ENCODE measurements at places on chromosomes 1 and 21.
A peak's percentile ranks its signal among the peaks of the same experiment; 100 is the strongest.

- DNase-seq, result no peak
These were observed 13.7 kb downstream of the GLIS1 start for GRCh38 chr1:53725238-53725689.

DNA sequence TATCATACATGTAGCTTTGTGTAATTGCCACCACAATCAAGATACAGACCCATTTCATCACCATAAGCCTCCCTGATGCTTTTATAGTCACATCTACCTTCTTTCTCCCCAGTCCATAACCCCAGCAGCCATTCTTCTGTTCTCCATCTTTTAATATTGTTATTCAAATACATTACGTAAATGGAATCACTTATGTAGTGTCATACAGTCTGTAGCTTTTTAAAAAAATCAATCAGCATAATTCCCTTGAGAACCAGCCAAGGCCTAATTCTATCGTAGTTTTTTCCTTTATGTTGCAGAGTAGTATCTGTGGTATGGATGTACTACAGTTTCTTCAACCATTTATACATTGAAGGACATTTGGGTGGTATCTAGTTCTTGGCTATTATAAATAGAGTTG is 31.6 kb upstream of the WDR26 start:
- DNase-seq, result no peak

DNA sequence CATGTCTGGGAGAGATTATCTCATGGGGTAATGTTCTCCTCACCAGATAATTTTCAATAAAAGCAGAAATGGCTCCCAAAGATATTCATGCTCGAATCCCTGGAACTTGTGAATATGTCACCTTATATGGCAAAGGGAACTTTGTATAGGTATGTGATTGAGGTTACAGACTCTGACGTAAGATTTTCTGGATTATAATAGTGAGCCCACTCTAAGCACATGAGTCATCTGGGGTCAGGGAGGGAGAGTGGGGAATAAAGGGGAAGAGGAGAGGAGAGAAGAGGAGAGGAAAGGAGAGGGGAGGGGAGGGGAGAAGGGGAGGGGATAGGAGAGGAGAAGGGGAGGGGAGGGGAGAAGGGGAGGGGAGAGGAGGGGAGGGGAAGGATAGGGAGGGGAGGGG is 1193.9 kb downstream of the PLA2G4A start:
- DNase-seq, result no peak

GRCh38 chr1:207987164-207987563 is 76.2 kb upstream of the CD34 start:
- no peak for DNase-seq

DNA sequence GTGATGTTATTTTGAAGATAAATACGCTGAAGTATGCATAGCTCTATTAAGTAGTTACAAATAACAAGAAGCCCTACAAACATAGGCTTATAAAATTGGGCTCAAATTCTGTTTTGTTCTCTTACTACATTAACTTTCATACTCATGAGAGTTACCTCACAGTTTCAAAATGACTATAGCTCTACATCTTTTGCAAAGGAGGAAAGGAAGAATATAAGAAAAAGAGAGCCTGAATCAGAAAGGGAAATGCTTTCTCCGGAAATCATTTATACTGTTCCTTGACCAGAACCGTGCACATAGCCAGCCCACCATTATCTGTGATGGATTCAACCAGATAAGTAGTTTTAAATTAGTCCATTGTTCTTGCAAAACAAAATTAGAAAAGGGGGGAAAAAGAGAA is 1252.1 kb downstream of the NCAM2 start:
- no peak for DNase-seq

GRCh38 chr1:19643602-19644394 is at the start of gene NBL1:
TSS of gene NBL1 (plus strand) at chr1:19644311. CDS start at chr1:19655031, 10,720 bp downstream.
- DNase-seq, result peak; percentile 80

DNA sequence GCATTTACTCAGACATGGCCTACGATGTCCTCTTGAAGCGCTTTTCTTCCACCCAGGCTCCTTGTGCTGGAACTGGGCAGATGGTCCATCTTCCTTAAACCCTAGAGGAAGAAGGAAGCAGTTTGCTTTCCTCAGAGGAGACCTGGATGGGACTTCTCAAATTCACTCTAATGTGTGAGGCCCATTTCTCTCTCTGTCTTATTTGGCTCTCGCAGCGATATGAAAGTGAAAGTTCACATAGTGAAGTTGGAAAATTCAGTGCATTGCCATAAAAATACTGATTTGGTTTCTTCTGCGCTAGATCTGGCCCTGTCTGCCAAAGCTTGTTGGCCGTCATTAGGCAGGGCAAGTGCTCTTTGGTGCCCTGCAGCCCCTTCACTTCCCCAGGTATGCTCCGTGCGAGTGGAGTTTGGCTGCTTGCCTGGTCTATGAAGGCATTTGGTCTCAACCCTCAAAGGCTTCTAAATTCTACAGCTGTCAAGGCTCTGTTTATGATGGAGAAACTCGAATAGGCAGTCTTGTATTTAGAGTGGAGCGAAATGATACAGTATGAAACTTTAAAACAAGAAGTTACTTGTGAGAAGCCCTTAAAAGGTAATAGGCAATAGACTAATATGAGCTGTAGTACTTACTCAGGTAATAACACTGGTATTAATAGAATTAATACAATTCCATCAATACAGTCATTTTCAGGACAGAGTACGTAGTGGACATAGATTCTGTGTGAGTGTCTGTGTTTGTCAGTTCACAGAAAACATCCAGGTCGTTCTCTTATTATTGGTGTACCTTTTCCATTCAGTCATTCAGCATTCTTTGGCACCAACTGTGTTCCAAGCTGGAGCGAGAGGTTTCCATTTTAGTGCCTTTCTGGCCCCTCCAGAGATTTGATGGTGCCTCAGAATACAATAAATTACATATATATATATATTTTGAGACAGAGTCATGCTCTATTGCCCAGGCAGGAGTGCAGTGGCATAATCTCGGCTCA is 20.5 kb downstream of the SZRD1 start:
- DNase-seq, result no peak

GRCh38 chr1:201346337-201346939 is 31.0 kb downstream of the TNNT2 start:
- DNase-seq, result no peak

GRCh38 chr1:4658643-4659628 is 4.5 kb downstream of the AJAP1 start:
- DNase-seq, result no peak

GRCh38 chr21:28943631-28944030 is 49.0 kb downstream of the LTN1 start:
- no peak for DNase-seq

GRCh38 chr1:206506405-206507283 is 687 bp upstream of the RASSF5 start:
- no peak for DNase-seq

DNA sequence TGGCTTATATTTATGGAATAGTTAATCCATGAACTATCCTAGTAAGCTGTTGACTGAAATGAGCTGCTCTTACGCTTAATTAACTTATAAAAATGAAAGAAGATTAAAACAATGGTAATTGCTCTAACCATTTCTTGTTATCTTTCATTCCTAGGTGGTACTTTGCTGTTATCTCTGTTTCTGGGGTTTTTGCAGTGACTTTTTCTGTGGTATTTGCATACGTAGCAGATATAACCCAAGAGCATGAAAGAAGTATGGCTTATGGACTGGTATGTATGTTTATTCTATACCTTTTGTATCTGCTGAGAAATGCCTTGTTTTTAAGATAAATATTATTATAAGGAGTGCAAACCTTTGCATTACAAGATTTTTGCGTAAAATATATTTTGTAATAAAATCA is 71.0 kb downstream of the SASS6 start:
- DNase-seq, result no peak

DNA sequence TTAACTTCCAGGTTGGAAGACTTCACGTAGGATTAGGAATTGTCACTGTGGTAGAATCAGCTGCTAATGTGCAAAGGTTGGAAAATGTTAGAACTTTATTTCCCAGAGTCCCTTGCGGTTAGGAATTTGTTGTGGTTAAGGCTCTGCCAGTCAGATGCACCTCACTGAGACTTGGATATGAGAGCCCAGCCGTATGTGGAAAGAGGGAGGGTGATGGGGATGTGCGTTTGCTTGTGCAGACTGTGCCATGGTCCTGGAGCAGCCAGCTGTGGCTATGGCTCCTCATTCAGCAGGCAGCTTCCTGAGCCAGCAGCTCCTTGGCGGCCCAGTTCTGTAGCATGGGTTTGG is 12.5 kb downstream of the S100A10 start:
- no peak for DNase-seq

DNA sequence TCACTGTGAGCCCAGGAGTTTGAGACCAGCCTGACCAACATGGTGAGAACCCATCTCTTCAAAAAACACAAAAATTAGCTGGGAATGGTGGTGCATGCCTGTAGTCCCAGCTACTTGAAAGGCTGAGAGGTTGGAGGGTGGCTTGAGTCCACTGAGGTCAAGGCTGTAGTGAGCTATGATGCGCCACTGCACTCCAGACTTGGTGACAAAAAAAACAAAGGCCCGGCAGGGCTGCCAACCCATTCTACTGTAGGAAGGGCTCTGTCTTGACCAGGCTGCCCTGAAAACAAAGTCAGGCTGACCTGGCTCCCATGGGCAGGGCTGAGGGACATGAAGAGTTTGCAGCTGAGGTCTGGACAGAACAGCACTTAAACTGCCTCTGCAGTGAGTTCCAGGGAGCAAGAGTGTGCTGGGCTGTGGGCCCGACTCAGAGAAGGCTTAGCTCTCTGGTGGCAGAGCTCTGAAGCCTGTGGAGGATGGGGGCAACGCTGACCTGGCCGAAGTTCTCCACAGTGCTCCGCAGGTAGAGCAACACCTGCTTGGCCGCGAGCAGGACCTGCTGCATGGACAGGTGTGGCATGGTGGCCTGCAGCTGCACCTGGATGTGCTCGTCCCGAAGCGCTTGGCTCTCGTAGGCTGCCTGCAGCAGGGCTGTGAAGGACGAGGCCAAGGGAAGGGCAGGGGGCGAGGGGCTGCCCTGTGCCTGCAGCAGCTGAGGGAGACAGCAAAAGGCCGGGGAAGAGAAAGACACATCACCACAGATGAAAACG is 42.4 kb downstream of the URB1 start:
- DNase-seq, result no peak

All from Right ventricle myocardium inferior (tissue), 1 donor.